GM04504 (cell line): ENCODE measurements at places on chromosomes 2 and 18.

- no peak for DNase-seq
Measured at GRCh38 chr2:187168720-187169713, 279.0 kb downstream of the CALCRL start.

- DNase-seq, result no peak
Measured at GRCh38 chr2:53445383-53446070, 322.1 kb upstream of the CHAC2 start.

GRCh38 chr2:72496479-72496878 lies 329.4 kb downstream of the EXOC6B start:
- no peak for DNase-seq

GRCh38 chr2:157413326-157414035 lies 30.4 kb downstream of the CYTIP start:
- no peak for DNase-seq

DNA sequence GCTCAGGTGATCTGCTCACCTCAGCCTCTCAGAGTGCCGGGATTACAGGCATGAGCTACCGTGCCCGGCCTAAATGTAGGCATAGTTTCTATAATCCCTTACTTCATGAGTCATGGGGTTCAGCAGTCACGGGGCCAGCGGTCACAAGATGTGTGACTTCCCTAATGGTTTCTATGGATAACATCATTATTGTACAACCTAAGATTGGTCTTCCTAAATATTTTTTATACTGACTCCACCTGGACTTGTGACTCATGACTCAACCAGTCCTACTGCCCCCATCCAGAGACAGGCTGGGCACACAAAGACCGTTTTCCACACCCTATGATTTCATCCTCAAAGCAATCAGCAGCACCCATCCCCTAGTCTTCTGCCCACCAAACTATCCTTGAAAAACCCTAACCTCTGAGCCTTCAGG lies 15.9 kb downstream of the FAM210A start:
- no peak for DNase-seq

GRCh38 chr2:220614064-220614463 lies 958.0 kb downstream of the EPHA4 start:
- no peak for DNase-seq

DNA sequence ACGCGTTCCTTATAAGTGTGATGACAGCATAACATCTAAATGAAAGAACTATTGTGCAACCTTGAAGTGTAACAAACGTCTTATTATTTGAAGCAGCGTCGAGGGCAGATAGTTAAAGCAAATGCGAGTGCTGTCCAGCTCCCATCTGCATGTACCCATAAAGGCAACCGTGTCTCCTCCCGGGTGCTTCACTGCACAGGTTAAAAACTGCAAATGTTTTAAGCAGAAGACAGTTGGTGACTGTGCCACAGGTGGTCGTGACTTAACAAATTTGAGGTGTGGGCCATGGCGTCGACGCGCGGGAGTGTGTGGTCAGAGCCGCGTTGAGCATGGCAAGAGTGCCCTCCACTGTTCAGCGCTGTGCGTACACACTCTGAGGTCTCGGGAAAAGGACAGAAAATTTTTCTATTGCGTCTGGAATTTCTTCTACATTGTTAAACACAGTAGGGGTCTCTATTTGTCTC lies 6.4 kb downstream of the SALL3 start:
- no peak for DNase-seq

DNA sequence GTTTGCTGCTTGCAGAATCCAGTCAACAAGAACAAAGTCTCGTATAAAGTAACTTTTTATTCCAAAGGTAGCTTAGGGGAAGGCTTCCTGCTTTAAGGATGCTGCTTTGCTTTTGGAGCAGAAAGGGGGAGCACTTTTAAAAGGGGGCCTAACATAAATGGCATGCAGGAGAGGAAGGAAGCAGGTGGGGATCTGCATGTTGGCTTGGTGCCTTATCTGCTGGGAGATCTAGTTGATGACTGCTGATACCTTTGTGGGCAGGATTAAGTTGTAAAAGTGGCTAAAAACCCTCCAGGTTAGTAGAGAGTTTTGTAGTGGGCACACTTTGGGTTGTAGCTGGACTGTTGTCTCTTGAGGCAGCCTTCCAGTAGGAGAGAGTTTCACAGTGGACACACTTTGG lies 22.5 kb downstream of the UBR3 start:
- no peak for DNase-seq

GRCh38 chr2:28325173-28325566 lies 67.5 kb upstream of the FOSL2 start:
- DNase-seq, result no peak

GRCh38 chr2:152093464-152093863 lies 5.4 kb downstream of the CACNB4 start:
- no peak for DNase-seq

DNA sequence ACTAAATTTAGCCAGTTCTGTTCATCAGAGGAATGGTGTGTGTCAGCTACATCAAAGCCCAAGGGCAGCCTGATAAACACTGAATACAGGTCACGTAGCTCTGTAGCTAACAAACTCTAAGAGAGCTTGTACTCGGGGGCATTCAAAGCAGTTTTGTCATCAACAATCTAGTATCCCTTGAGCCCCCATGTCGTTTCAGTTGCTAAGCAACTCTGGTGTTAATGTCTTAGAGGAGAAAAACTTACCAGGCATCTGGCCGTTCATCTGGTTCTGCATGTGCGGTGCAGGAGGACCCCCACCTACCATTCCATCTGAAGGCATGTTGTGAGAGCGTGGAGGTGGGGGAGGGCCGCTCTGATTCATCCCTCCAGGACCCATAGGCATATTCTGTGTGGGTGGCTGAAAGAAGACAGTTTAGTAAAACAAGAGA lies 33.1 kb downstream of the SS18 start:
- no peak for DNase-seq

DNA sequence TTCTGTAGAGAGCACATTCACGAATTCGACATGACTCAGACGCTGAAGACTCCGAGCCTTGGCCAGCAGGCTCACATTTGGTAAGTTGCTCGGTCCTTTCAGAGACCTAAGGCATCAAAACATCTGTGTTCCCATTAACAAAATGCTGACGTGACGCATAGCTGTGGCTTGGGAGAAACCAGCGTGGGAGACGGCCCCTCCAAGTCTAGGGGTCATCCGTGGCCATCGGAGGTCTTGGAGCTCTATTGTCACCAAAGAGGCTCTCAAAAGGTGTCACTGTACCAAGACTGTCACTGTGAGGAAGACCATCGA lies 14.9 kb downstream of the FBLN7 start:
- DNase-seq, result peak; percentile 95

DNA sequence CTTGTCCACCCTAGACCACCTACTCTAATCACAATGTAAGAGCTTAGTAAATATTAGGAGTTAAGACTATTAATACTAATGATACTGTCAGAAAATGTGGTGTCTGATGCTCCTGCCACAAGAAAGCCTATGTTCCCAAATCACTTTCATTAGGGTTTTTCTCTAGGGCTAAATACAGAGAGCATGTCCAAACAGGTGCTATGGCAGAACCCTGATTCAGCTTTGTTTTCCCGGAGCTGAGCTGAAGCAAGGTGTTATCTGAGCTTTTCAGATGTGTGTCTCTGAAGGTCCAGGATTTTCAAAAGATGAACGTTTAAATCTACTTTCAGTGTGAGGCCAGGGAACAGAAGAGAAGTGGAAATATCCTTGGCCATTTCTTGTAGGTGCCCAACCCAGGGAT lies 40.6 kb downstream of the CPO start:
- no peak for DNase-seq

GRCh38 chr2:102979429-102979828 lies 217.6 kb downstream of the TMEM182 start:
- DNase-seq, result no peak

DNA sequence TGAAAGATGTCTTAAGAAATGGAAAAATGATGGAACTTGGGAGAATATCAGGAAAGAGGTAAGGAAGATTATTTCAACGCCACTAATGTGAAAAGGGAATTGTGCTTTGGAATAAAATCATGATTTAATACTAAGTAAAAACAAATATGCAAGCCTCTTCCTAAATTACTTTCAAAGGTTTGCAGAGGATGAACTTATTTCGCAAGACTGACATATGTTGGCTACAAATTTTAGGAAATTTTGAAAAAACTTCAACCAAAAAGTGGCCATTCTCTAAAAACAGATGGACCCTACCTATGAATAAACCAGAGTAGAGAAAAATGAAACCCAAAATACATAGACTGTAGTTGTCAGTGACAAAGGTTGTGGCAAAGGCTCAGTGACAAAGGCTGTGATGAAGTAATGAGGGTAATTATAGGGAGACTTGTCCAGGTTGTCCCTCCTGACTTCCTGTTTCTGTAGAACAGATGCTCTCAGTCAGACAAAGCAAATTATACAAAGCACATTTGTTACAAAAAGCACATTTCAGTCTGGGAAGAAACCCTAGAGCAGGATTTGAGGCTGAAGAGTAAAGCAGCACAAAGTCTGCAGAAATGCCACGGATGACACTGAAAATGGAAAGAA lies 39.5 kb downstream of the SFT2D3 start:
- DNase-seq, result no peak

DNA sequence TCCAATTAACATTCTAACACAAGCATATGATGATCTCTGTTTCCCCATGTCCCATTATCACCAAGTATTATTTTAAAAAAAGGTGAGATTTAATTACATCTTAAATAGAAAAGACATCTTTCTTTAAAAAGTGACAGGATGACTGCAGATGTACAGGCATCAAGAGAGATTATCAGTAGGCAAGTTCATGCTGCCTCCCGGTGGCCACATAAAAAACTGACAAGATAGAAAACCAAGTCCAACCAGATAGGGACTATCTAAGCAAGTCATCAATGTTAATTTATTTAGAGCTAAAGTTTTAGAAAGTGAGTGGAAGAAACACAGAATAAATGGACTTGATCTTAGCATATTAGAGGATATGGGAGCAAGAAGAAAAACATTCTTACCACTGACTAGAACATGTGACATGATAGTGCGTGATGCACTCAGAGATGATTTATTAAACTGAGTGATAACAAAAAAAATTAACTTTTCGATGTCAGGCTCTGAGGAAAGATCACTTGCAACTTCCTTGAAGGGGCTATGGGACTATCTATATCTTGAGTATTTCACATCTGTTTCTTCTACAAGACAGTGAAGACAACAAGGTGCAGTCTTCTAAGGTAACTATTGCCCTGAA lies 5.4 kb upstream of the TDRD15 start:
- DNase-seq, result no peak

GRCh38 chr2:65300761-65301711 lies 73.4 kb downstream of the ACTR2 start:
- peak; percentile 72 for DNase-seq

- peak; percentile 14 for DNase-seq
Measured at GRCh38 chr2:213119061-213119809, 32.2 kb downstream of the IKZF2 start.

DNA sequence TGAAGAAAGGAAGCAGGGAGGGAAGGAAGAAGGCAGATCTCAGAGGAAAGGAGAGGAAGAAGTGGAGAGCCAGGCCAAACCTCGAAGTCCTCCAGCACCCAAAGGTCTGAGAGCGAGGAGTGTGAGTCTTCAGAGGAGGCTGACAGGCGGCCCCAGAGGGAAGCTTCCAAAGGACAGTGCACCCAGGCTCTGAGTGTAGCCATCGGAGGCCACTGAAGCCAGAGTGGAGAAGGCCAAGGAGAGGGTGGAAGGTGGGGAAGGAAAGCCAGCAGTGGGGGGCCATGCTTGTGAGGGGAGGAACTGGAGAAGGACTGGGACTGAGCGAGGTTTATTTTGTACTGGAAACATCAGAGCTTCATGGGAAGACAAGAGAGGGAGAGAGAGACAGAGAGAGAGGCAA lies 6.0 kb downstream of the ATP6V1B1 start:
- no peak for DNase-seq

DNA sequence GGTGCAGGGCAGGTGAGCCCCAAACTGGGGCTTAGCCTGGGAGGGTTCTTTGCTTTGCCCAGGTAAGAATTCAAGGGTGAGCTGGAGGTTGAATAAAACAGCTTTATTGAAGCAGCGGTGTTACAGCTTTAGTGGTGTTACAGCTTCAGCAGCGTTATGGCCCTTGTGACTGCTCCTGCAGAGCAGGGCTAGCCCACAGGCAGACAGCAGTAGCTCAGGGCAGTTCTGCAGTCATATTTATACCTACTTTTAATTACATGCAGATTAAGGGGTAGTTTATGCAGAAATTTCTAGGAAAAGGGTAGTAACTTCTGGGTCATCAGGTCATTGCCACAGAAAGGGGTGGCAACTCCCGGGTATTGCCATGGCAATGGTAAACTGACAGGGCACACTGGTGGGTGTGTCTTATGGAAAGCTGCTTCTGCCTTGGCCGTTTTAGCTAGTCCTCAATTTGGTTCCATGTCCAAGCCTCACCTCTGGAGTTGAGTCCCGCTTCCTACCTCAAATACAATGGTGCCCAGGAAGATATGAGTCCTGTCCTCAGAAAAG lies 78.2 kb downstream of the THNSL2 start:
- no peak for DNase-seq

- DNase-seq, result peak; percentile 38
Measured at GRCh38 chr2:160054984-160055725, 7.3 kb downstream of the PLA2R1 start.

GRCh38 chr2:147353072-147353381 lies 491.8 kb upstream of the ACVR2A start:
- DNase-seq, result no peak

GRCh38 chr18:47184419-47185050 lies 8.4 kb upstream of the IER3IP1 start:
- DNase-seq, result no peak

- no peak for DNase-seq
Measured at GRCh38 chr18:58615140-58616132, 13.5 kb downstream of the ALPK2 start.

DNA sequence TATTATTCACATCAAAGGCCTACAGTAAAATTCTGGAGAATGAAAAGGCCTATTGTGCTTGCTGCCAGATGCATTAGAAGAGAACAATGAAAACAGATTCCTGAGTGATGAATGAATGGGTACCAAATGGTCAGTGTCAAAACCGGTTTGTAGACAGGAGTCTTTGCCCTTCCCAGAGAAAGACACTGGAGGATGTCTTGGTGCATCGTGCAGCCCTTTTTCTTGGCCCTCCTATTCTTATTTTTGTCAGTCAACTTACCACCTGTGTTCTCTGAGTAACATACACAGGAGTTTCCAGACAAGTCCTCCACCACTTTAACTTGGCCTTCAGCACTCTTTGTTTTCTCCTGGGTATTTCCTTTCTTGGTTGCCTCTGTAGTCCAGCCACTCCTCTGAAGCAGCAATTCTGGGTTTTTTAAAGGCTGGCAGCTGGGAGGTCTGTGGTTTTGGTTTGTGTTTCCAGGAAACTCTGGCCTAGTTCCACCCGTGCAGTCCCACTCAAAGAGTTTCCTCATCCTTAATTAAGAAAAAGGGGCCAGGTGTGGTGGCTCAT lies 29.4 kb downstream of the PSTPIP2 start:
- DNase-seq, result no peak
